T-cell (primary cell): ENCODE measurements at places on chromosomes 2 and 18.

DNA sequence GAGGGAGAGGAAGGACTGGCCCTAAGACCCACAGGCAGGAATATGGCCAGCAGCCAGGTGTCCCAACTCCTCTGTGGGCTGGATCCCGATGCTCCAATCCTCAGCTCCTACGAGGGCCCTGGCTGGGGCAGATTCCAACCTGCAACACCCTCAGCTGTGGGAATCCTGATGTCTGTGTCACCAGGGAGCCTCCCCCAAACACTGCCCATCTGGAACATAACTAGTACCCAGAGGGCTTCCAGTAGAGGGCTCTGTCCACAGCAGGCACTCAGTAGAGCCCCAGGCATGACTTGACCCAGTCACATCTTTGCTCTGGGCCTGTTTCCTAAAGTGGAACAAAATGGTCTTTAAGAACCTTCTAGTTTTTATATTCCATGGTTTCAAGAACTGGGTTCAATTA, 20.6 kb upstream of the LOXHD1 start:
- DNase-seq: no peak

GRCh38 chr2:237968048-237968862, 1.4 kb downstream of the UBE2F start:
- DNase-seq: no peak

- DNase-seq: no peak
These were observed 211.0 kb upstream of the SIX2 start for GRCh38 chr2:45220227-45220626.

GRCh38 chr2:182349268-182349667, 77.6 kb downstream of the PDE1A start:
- no peak for DNase-seq

GRCh38 chr2:241041589-241042158, 43.3 kb downstream of the SNED1 start:
- DNase-seq: no peak

DNA sequence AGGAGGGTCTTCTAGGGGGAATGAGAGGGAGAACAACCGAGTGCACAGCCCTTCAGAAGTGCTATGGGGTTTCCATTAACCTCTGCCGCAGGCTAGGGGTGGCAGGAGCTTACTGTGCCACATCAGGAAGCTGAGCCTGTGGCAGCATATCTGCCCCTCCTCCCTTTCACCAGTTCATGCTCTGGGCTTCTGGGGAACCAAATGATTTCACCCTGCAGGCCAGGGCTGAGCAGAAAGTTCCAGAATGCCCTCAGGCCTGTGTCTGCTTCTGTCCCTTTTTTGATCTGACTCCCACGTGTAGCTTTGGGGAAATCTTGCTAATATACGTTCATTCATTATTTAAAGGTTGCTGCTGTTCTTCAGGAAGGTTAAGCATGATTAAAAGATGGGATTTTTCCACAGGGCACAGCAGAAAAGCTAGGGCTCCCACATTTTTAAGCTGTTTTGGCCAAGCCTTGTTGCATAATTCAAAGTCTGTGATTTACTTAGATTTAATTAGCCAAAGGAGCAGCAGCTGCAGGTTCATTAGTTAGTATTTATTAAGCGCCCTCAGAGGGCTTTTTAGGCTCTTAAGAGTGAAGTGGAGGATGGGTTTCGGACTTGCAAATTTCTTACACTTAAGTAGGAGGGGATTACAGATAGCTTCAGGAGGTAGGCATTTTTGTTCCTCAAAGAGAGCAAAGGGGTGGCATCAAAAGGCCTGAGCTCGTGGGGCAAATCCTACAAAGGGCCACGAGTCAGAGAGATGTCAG, 10.2 kb downstream of the TMEM247 start:
- DNase-seq: no peak

DNA sequence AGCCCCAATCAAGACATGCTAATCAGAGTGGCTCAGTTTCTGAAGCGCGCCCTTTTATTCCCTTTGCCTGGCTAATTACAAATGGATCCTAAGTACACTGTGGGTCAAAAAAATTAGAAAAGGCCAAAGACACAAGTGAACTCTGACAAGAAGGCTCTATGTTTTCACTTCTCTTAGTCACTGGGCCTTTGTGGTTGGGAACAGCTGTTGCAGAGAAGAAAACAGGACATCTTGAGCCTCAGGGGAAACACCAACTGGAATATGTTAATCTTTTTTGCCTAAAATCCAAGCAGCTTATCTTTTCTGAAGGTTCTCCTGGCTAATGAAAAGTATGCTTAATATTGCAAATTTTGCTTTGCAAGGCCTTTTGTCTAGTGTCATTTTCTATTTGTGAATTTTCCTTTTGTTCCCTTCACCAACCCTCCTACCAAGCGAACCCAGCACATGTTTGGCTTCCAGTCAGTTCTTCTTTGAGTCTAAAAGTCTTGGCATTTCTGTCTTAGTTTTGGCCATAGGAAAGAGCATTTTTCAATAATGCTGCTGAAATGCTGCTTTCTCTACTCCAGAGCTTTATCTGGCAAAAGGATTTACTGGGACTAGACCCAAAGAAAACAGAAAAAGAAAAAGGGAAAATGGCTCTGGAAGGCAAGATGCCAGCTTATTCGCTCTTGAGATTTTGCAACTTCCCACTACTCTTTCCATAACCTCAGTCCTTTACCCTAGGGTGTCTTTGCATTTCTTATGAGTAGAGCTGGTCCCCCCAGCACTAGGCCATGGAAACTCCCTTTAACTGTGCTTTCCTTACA, 440.2 kb upstream of the ST6GAL2 start:
- no peak for DNase-seq

- DNase-seq: no peak
These were observed 543.4 kb downstream of the IRS1 start for GRCh38 chr2:226256237-226256636.

DNA sequence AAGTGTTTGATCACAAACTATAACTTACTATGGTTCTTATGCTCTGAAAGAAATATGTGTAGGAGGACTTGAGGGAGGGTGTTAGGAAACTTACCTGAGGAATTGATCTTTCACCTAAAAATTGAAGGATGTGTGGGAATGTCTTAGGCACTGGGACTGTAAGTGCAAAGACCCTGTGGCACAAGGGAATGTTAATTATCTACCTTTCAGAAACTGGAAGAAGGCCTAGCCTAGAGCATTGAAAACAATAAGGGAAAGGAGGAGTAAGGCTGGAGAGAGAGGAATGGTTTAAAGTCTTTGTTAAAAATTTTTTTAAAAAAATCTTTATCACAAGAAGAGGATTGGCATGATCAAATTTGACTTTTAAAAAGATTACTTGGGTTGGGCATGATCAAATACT, 7.9 kb downstream of the AFTPH start:
- DNase-seq: no peak

DNA sequence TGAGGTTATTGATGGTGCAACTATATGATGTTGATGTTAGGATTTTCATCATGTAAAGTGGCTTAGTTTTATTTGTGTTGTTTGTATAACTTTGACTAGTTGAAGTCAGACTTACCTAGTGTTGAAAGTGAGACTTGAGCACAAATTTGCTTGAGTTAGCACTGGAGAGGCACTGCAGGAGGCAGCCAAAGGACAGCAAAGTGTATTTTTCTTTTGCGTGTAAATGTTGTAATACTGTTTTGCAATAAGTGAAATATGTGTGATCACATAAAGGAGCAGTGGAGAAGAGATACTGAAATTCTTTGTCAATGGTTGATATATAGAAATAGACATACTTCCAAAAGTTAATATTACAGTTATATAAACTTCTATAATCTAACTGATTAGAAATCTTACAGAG, 332.0 kb upstream of the RAB12 start:
- DNase-seq: no peak

GRCh38 chr2:75053484-75054112, 95.2 kb downstream of the POLE4 start:
- DNase-seq: no peak

- no peak for DNase-seq
These were observed 44.4 kb downstream of the MAP4K4 start for GRCh38 chr2:101741775-101742520.

GRCh38 chr2:102313950-102314349, 2.6 kb downstream of the IL1RL1 start:
- no peak for DNase-seq

- DNase-seq: no peak
These were observed 112.7 kb downstream of the XRCC5 start for GRCh38 chr2:216221811-216222210.

DNA sequence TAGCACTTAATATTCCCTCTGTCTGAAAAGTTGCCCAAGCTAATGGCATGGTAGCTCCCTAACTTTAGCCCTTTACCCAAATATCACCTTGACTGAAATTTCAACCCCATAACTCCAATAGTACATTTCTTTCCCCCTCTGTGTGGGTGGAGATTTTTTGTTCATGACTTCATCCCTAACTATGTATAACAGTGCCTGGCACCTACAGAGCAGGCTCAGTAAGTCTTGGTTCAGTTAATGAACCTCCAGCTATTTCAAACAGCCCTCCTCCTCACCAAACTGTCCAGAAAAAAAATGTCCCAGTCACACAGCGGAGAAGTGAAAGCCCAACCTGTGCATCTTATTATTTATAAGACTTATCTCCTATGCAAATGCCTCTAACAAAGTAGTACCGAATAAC, 18.6 kb downstream of the BUB1 start:
- no peak for DNase-seq

GRCh38 chr2:40367032-40367431, 84.9 kb downstream of the SLC8A1 start:
- DNase-seq: no peak

GRCh38 chr2:46866770-46867246, 48.8 kb downstream of the MCFD2 start:
- DNase-seq: no peak

GRCh38 chr2:47019532-47019931, 103.9 kb upstream of the MCFD2 start:
- no peak for DNase-seq

GRCh38 chr18:77165503-77166188, 33.1 kb upstream of the MBP start:
- no peak for DNase-seq

DNA sequence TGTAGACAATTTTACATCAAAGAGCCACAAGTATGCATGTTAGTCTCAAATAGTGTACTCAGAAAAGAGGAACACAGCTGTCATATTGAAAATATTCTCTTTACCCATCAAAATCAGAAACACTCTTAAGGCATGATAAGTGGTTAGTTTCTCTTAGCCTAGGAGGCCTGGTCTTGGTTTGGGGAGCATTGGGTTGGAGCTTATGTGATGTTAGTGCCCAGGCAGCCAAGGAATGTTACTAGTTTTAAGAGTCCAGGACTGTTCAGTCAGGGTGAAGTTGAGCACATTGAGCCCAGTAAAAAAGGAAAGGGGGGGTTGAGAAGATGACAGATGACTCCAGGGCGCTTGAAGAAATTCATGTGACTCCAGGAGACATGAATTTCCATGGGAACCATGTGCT, 340.6 kb downstream of the HRH4 start:
- no peak for DNase-seq

DNA sequence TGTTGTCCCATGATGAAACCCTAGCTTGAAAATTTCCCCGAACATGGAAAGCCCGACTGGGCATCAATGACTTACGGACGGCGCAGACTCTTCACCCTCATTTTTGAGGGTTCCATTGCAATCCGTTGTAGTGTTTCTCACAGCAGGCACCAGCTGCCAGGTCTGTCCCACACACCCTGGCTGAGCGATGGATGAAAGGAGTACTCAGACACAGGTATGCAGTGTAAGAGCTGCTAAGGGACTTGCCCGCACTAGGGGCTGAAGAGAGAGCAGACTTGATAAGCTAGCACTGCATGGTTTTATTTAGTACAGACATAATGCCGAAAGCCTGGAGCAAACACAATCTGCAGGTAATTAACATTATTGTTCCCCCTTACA, 15.8 kb downstream of the DYNAP start:
- no peak for DNase-seq

- DNase-seq: no peak
These were observed 47.3 kb upstream of the MGAT5 start for GRCh38 chr2:134206573-134206972.

GRCh38 chr2:203310688-203311436, 17.3 kb upstream of the ABI2 start:
- no peak for DNase-seq

DNA sequence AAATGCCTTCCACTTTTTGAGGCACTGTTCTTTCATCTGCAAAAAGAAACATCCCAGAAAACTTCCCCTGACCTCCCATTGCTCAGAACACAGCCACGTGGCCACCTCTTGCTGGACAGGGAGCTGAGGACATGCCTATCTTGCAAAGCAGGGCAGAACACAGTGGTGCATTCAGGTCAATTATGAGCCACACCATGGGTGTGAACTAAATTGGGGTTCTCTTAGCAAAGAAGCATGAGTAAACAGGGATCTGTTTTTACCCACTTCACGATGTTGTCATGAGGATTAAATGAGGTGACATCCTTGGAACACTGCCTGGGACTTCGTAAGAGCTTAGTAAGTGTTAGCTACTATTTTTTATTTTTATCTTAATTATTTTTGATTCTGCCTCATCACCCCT, 25.1 kb downstream of the BMP10 start:
- no peak for DNase-seq

GRCh38 chr2:18721038-18721922, 131.9 kb upstream of the NT5C1B start:
- no peak for DNase-seq

- no peak for DNase-seq
These were observed 21.9 kb upstream of the MTERF4 start for GRCh38 chr2:241123816-241124536.

- no peak for DNase-seq
These were observed 83.8 kb upstream of the REG3G start for GRCh38 chr2:78941751-78942150.
